Stimulated activated CD8-positive, alpha-beta memory T cell treated with anti-CD3 and anti-CD28 coated beads, Interleukin-4, amount 100 ng/mL, for 24 hours (primary cell): ENCODE measurements at places on chromosomes 2 and 18.

DNA sequence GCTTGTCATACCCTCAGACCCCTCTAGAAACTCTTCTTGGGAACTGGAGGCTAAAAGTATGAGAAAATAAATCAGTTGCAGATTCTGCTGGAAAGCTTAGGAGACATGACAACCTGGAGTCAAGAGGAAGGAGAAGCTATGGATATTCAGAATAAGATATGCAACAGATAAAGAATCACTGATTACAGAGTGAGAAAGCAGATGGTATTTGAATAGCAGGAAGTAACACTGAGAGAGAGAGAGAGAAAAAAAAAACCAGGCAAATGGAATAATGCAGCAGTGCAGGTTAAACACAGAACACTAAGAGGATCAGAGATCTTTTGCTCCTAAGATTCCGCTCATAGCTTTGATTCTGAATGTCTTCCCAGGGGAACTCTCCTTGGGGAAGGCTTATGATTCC is 1284.1 kb upstream of the NXPH2 start:
- no peak for DNase-seq

- DNase-seq, result no peak
These were observed 4.2 kb downstream of the RNF144A start for GRCh38 chr2:6921321-6921922.

DNA sequence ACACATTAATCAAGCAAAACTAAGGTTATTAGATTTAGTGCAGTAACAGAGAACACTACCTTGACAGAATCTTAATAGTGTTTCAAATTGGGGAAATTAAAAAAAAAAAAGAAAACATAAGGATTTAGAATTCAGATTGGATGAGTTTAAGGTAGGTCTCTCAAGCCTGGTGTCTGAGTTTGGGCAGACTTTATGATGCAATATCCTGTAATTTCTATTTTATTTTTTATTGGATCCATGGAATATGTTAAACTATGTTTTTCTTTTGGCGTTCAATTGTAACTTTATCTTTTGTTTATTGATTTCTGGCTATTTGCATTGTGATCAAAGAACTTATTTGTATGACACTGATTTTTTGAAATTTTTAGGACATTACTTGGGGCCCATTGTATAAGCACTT is 394.1 kb upstream of the NETO1 start:
- no peak for DNase-seq

DNA sequence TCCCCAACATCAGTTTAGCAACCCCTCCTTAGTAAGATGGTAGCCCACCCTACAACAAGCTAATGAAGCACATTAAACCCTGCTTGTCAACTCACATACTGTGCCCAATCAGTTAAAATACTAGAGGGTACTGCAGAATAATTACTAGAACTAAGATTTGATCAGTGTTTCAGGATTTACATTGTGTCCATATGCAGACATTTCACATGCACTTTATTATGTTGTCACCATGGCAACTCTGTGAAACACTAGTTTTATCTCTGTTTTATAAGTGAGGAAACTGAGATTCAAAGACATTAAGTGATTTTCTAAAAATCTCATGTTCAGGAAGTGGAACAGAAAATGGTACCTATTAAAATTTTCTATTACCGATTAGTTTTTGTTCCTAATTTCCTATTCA is 61.7 kb downstream of the CYBRD1 start:
- DNase-seq, result no peak

DNA sequence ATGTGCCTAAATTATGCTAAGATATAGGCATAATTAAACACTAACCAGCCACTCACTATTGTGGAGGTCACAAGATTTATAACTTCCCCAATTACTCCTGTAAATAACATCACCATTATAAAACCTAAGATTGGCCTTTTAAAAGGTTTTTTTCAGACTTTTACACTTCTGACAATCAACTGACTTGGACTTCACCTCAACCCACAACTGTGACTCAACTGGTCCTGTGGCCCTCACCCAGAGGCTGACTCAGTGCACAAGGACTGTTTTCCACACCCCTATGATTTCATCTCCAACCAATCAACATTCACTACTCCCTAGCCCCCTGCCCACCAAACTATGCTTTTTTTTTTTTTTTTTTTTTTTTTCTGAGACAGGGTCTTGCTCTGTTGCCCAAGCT is 11.6 kb downstream of the TTR start:
- DNase-seq, result no peak

DNA sequence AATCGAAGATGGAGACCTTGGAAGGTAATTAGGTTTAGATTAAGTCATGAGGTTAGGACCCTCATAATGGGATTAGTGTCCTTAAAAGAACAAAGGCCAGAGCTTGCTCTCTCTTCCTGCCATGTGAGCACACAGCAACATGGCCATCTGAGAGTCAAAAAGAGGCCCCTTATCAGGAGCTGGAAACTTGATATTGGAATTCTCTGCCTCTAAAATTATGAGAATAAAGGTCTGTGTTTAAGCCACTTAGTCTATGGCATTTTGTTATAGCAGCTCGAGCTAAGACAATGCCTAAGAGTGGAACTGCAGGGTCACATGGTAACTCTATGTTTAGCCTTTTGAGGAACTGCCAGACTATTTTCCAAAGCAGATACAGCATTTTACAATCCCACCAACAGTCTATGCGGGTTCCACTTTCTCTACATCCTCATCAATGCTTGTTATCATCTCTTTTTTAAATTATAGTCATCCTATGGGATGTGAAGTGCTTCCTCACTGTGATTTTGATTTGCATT is 42.4 kb downstream of the THADA start:
- DNase-seq, result no peak

DNA sequence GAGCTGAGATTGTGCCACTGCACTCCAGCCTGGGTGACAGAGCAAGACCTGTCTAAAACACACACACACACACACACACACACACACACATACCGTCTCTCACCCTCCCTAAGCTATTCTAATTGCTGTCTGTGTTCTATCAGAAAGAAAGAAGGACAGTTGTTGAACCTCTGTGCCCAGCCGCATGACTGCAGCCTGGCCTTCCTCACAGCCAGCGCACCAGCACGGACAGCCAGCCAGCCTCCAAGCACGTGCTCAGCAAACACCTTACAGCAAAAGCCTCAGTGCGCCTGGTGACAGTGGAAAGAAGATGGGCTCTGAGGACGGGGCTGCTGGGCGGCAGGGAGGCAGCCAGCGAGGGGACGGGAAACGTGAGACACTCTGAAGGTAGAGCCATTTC is 58.0 kb downstream of the ZNF516 start:
- no peak for DNase-seq

- DNase-seq, result peak; percentile 7
These were observed 44.3 kb downstream of the ZNF516 start for GRCh38 chr18:76450452-76451395.

- no peak for DNase-seq
These were observed 59.2 kb downstream of the DOCK10 start for GRCh38 chr2:224982910-224983711.

DNA sequence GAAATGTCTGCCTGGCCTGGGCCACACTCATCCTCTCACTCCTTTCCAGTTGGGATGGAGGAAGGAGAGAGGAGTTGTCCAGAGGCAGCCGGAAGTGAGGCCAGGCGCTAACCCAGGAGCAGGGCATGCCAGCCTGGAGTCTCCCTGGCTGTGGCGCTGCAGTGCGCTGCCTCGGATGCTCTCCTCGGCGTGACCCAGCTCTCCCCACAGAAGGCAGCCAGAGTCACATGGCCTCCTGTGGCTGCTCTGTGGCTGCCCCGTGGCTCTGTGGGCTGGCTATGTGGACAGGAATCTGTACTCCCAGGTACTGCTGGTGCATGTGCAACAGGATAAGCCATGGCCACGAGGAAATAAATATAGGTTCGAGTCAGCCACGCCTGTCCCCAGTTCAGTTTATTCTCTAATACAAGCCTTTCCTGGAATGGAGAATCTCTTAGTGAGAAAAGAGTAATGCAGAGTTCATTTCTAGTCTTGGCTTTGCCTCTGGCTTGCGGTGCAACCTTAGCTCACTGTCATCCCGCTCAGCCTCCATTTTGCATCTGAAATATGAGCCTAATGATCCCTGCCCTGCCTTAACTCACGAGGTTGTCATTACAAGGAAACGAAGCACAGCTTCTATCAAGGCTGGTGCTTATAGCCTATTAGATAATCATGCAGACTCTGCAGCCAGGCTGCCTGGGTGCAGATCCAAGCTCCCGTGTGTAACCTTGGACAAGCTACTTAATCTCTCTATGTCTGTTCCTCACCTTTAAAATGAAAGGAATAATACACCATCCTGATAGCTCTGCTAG is 106.3 kb downstream of the ANTXR1 start:
- DNase-seq, result no peak

DNA sequence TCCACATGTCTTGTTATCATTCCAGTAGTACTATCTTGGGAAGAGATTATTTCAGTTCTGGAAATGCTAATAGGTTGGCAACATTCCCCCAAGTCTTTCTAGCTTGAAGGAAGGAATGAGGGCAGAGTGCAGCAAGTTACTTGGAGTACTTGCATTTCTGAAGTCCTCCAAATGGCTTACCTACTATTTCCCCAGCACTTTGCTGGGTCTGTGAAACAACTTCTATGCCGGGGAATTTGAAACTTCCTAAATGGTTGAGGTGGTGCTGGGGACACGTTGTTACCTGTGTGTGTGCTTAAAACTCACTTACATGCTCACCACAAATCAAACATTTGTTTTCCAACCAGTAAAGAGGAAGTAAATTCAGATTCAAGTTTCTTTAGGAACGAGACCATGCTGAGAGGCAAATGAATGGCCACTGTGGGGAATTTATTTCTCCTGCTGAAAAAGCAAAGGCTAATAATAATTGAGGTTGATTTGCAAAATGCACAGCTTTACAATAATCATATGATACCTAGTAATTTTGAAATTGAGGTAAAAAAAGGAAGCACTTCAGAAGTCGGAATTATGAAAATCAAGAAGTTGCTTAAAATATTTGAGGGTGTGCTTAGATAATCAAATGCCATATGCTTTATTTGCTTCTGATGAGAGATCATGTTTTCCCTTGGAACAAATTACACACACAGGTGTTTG is 1167.7 kb upstream of the ZEB2 start:
- DNase-seq, result no peak

- DNase-seq, result no peak
These were observed 23.4 kb downstream of the ZNF516 start for GRCh38 chr18:76471593-76471992.

GRCh38 chr2:234977228-234977679 is 25.4 kb downstream of the SH3BP4 start:
- no peak for DNase-seq

DNA sequence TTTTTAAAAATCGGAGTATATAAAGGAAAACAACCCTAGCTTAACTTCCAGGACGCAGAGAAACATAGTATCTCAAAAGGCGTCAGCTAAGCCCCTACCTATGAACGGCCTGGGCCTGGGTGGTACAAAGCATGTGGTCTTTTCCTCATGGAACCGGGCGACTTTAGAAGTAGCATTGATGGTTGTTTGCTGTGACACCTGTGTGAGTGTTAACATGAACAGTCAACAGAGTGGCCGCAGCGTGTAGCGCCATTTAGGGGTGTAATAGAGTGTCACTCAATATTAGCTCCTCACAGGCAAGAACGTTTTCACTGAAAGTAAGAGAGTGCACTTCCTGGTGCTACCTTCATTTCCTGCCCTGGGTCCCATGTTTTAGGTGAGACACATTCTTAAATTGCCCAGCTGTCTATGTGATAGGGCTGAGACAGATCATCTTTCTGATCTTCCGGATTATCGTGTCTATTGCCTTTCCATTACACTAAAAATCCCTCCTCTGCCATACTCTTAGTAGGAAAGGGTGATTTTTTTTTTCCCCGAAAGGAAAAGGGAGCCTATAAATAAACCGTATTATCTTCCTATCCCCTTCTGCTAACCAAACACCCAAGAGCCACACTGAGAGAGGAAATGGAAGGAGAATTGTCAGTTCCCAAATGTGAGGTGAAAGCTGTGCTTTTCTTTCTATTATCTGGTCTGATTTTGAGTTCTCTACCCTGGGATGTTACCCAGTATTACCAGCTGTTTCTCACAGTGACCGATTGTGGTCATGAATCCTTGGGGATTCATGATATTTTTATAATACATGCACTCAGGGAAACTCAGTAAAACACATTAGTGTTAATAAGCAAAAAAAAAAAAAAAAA is 1.3 kb downstream of the GORASP2 start:
- no peak for DNase-seq

- no peak for DNase-seq
These were observed 271.1 kb upstream of the VWC2L start for GRCh38 chr2:214139630-214140284.

DNA sequence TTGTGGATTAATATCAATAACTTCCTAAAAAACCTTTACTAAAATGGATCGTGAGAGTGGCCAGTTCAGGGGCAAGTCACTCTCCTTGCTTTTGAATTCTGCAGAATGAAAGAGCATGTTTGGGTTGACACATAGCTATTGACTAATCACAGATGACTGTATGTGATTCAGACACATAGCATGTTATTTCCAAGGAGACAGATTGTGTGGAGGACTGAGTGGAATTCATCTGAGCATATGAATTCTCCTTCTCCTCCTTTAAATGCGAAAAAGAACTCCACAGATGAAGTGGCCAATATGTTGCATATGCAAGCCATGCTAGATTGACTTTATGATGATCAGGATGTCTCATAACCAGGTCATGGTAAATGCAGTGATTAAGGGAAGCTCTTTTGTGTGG is 249.4 kb upstream of the FAM98A start:
- no peak for DNase-seq

DNA sequence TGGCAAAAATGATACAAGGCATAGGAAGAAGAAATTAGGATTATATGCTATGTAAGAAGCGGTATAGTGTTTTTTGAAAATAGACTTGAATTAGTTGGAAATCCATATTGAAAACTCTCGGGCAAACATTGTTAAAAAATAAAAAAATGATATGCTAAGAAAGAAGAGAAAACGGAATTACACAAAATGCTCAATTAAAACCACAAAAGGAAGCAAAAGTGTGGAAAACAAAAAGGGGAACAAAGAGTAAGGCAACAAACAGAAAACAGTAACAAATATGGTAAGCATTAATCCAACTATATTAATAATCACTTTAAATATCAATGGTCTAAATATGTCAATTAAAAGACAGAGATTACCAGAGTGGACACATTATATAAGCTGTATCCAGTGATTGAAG is 58.4 kb downstream of the TXNL1 start:
- no peak for DNase-seq

DNA sequence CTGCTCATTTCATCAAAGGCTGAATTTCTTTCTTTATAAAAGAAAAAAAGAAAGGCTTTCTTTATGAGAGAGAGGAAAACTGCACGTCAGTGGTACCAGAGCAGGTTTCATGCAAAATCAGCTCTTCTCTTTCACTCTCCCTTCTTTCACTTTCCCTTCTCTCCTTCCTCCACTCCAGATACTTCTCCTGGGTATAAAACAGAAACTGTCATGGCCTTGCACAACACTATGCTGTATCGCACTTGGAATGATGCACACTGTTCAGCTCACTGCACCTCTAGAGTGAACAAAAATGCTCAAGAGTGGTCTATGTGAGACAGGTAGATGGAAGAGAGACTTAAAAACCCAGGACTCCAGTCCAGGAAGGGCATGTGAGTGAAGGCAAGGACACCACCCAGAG is 73.8 kb downstream of the KLF7 start:
- no peak for DNase-seq

GRCh38 chr2:220175967-220176366 is 548.5 kb downstream of the SLC4A3 start:
- no peak for DNase-seq
